NCI-H1092 treated with DMSO at 0.1 percent for 48 hours (cell line): ENCODE measurements at places on chromosomes 13 and 19.
A peak's percentile ranks its signal among the peaks of the same experiment; 100 is the strongest.

- DNase-seq, result no peak
Observed at GRCh38 chr13:20340759-20341171, 108.6 kb upstream of the GJB6 start.

DNA sequence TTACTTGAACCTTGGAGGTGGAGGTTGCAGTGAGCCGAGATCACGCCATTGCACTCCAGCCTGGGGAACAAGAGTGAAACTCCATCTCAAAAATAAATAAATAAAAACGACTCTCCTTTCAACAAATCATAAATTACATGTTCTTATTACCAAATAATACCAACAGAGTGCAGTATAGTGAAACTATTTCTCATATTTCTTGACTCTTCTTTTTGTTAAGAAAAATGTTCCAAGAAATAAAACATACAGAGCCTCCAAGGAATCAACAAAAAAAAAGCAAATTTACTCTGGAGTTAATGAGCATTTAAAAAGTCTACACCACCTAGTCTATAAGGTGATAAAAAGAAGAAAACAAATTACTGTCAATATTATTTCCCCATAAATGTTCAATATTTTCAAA is 188.8 kb downstream of the KLF12 start:
- no peak for DNase-seq

DNA sequence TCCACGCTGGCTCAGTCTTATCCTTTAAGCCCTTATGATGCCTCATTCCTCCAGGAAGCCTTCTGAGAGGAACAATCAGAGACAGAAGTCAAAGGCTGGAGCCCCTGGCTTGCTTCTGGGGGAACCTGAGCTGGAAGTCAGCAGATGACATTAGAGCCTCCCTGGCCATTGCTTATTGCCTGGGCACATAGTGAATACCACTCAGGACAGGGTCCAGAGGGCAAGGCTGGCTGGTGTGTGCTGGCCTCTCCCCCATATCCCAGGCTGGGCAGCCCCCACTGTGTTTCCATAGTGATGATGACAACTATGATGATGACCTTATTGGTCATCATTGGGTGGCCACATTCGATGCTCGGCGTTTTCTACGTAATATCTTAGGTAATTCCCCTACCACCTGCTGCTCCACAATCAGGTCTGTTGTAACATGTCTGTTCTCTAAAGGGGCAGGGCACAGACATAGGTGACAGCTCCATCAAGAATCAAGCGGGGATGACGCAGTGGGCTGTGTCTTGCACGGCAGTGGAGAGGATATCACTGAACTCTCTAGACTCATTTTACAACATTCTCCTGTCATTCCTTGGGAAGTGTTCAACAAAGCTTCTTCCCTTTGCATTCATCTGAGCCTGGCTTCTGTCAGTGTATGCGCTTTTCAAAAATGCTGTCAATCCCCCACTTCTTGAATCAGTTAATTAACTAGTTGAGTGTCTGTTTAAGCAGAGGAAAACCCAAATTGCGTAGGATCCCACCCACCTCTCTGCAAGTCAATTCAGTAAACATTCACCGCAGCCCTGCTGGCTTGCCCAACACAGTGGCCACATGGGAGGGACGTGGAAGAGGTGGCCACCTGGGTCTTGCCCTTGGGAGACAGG is 89.4 kb upstream of the TSHZ3 start:
- no peak for DNase-seq

- no peak for DNase-seq
Observed at GRCh38 chr19:56966225-56966696, 125.7 kb upstream of the PEG3 start.

GRCh38 chr19:7013678-7014077 is 7.6 kb downstream of the MBD3L2B start:
- DNase-seq, result no peak

DNA sequence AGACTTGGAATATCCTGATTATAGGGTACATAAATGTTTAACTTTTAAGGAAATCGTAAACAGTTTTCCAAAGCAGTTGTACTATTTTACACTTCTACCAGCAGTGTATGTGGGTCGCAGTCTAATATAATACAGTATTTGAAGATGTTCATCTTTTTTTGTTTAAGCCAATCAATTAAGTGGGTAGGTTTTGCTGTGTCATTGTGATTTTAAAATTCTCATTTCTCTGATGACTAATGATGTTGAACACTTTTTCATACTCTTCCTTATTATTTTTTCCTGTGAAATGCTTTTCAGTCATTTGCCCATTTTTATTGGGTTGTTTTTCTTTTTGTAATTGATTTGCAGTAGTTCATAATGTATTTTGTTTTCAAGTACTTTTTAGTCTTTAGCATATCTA is 2689.7 kb downstream of the PCDH9 start:
- DNase-seq, result no peak

GRCh38 chr13:113410472-113411201 is 42.7 kb downstream of the ADPRHL1 start:
- DNase-seq, result no peak

- peak; percentile 68 for DNase-seq
Observed at GRCh38 chr19:2648528-2648937, 54.0 kb downstream of the GNG7 start.

DNA sequence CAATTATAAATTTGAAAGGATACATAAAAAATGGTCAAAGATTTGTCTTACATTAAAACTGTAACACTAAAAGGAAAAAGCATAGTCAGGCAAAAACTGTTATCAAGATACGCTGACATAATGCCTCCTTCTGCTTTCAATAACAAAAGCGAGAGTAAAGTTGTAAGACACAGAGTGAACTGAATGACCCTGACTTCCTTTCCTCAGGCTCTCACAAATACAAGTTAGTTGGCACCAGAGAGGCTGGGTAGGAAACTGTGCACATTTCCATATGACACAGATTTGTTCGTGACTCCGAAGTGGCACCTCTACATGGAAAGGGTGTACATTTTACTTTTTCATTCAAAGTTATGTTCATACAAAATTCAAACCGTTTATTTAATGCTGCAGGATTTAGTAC is 15.4 kb downstream of the FGF14 start:
- no peak for DNase-seq
